Activated CD4-positive, CD25-positive, alpha-beta regulatory T cell (primary cell): ENCODE measurements at places on chromosomes 11 and 22.

DNA sequence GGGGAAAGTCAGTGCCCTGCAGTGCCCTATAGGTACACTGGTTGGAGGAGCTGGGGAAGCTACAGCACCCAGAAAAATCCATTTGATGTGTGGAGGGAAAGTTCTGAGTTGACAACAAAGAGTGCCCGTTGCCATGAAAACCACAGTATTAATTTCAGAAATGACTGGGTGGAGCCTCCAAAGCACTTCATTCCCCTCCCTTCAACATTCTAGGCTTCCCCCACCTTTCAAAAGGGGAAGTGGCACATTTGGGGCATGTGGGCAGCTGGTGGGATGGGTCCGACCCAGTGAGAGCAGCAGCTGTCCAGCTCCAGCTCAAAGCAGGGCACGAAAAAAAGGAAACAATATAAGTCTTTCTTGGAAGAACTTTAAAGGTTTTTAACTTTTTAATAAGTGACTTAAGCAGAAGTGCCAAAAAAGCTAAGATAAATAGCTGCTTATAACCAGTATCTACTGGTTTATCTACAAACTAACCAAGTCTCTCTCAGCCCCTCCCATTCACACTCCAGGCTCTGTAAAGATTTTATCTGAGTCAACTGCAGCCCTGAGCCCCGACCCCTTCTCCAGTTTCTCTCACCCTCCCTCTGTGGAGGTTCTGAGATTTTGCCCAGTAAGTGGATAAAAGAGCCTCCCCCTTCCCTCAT, 9.0 kb upstream of the AHNAK start:
- peak; percentile 23 for DNase-seq

DNA sequence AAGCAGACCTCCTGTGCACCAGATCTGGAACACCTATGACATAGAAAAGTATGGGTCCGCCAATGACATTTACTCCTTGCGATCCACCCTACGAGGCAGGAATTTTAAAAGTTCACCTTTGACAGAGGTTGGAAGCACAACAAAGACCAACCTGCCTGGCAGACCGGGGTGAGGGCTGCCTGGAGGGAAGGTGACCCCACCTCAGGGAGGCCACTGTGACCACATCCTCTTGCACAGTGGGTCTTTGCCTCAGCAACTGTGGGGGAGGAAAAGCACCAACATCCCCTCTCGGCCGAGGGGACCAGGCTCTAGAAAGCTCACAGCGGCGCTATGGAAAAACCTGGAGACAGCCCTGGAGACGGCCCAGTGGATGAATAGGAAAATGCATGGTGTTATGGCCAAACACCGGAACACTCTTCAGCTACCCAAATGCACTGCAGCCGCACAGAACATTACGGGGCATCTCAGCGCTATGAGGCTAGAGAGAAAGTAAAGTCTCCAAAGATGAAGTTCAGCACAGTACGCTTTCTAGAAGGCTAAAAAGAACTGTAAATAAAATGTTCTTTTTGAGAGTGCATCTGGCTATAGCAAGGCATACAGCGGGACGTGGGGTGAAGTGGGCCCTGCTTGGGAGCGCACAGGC, 1.8 kb upstream of the SHISAL1 start:
- DNase-seq, result no peak

DNA sequence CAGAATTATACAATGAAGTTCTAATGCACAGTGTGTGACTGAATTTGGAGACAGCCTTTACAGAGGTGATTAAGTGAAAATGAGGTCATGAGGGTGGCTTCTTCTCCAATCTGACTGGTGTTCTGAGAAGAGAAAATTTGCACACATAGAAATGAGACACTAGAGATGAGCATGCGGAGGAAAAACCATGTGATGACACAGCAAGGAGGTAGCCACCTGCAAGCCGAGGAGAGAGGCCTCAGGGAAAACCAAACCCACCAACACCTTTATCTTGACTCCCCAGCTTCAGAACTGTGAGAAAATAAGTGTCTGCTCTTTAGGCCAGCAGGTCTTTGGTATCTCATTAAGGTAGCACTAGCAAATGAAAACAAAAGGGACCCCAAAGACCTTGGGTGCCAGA, 93.2 kb downstream of the GGTLC2 start:
- no peak for DNase-seq

DNA sequence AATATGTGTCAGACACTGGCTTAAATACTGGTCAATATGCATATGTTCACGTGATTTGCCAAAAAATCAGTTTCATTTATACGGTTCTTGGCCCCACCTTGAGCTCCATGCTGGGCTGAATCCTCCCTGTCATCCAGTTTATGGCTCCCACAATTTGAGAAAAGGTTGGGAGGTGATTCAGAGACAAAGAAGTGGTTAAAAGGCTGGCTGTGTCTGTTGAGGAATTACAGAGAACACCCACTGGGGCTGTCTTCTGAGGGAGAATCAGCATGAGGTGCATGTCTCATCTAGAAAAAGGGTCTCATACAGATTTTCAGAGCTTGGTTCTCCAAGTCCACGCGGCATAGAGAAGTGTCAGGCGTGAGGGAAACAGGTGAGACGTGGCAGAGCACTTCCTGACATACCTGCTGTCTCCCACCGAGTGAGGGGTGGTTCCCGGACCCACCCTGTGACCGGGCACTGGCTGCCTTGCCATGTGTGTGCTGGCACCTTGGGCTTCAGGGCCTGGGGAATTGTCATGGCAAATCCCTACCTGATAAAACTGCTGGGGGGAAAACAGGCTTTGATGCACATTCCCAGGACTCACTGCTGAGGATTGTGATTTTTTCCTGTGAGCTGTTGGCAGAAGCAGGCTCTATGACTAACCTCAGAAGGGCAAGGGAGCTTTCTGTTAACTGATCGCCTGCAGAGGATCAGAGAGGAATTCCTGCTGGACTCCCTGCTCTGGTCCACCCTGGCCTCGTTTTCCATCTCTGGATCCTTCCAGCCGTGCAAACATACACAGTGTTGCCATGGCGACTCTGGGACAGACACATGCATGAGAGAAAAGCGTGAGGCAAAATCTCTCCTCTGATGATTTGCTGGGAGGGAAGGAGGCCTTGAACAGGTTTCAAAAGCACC, 223.6 kb downstream of the ADAMTS15 start:
- no peak for DNase-seq

DNA sequence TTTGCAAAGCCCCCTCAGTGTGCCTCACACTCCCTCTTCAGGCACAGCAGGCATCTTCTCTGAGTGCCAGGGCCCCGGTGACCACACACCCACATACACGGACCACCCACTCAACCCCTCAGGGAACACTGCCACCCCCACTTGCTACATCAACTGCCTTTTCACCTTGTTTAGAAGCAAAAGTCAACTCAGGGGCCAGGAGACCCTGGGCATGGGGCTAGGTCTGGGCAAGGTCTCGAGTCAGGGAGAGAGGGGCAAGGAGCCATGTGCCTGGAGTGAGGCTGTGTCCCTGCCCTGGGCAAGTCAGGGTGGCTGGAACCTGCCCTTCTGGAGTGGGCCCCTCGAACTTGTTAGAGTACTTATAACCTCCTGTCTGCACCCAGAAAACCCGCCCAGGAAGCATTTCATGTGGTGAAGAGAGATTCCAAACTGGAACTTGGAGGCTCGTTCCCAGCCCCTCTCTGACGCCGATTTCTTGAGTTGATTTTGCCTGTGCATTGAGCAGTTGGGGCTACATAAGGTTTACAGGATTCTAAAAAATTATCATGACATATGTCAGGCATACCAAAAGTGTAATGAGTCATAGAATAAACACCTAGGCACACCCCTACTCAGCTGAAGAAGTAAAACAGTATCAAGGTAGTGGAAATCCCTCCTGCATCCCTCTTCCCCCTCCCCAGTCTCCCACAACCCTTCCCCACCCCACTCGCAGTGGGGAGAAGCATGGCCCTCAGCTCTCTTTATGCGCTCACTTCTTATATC, 74.3 kb downstream of the MYEOV start:
- DNase-seq, result no peak

DNA sequence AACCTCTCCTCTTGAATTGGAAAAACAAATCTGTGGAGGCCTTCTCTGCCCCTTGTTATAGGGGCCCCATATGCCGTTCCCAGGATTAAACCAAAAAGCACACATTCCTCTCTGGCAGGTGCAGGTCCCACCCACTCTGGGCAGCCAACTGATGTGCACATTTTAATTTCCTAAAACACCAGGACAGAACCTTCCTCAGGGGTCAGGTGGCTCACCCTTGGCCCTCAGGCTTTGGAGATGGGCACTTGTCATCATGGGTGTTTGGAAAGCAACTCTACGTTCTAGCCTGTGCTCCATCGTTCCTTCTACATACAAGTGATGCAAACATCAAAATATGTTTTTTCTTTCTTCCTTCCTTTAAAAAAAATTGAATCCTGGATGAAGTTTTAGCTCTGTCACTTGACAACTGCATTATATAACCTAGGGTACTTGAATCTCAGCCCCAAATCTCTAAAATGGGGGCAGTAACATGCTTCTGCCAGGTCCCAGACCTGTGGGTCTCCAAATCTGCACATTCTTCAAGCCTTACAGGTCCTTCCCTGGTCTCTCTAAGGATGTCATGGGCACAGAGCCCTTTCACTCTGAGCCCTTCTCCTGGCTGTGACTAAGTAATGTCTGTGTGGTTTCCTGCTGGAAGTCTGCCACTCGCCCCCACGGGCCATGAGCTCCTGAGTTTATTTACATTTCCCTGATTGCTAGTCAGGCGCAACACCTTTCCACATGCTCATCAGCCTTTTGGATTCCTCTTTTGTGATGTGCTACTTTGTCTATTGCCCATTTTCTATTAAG, 43.8 kb downstream of the KCNQ1OT1 start:
- no peak for DNase-seq

GRCh38 chr22:42026705-42027104, 28.1 kb downstream of the WBP2NL start:
- no peak for DNase-seq

- peak; percentile 27 for DNase-seq
Measured at GRCh38 chr11:123261345-123262106, 66.5 kb upstream of the CLMP start.

- DNase-seq, result no peak
Measured at GRCh38 chr11:34732831-34733230, 111.9 kb downstream of the EHF start.

DNA sequence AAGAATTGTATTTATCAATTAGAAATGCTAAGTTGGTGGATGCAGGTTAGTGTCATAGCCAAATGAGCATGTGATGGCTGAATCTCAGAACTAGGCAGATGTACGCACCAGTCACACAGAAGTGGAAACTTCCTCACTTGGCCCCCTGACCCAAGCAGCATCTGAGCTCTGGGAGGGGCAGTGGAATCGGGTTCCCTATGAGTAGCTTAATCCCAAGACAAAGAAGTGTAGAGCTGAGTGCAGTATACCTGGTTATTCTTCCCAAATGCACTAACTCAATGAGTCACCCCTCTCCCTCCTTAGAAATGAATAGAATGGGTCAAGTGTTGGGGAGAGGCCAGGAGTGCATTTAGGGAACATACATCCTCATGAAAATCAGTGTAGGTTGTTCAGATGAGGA, 224.6 kb downstream of the FAT3 start:
- DNase-seq, result no peak

- DNase-seq, result no peak
Measured at GRCh38 chr11:101478587-101479369, 105.0 kb downstream of the TRPC6 start.

DNA sequence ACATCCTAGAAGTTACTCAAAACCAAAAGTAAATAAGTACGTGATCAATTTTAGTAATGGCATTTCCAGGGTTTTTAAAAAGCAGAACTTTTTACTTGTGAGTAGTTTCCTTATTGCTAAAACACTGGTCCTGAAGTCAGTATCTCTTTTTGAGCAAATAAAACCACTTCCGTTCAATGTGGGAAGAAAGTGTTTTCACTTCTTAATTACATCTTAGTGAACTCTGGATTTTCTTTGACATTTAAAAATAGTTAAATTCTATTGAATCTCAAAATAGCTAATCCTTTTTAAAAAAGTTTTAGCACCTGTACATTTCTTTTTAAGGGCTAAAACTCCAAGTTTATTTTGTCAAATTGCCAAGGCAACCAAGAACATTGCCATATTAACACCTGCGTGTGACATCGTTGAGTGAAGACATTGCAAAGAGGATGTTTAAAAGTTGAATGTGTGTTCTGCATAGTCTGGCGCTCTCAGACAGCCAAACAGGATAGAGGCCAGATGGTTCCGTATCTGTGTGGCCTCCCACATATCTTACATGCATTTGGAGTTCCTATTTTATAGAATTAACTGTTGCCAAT, 17.2 kb upstream of the OR5B21 start:
- DNase-seq, result no peak

GRCh38 chr22:49333206-49333605, 494.5 kb downstream of the BRD1 start:
- no peak for DNase-seq

GRCh38 chr11:118148856-118149255, 3.8 kb downstream of the SCN4B start:
- DNase-seq, result no peak

DNA sequence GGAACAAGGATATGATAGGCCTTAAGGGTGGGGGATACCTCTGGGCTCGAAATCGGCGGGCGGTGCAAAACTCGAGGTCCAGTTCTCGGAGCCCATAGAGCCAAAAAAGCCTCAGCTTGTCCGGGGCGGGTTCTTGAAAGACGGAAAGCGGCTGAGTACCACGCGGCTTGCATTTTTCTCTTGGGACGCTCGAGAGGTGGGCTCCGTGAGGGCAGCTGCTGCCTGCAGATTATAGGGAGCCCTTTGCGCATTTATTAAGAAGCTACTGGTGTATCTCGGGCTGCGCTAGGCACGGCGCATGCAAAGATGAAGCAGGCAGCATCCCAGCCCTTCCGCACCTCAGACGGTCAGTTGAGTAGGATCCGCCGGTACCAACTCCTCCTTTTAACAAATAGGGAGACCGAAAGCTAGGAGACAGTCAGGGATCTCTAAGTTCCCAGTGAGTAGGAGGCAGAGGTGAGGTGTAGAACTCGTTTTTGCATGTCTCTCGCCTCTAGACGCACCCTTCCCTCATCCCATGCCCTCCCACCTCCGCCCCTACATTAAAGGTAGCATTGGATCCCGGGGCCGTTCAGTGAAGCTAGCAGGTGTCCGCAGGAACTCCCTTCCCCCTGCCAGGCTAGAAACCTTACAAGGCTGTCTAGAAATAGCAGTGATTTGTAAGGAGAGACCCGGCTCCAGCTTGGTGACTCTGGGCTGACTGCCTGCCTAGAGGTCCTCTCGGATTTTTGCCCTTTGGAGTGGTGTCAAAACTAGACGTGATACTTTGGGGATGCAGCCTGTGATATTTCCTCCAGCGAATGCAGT, 768 bp downstream of the LDHA start:
- no peak for DNase-seq

- DNase-seq, result no peak
Measured at GRCh38 chr22:27022896-27023361, 365.5 kb downstream of the MIAT start.

GRCh38 chr11:117929916-117930570, 841 bp upstream of the TMPRSS13 start:
- DNase-seq, result no peak
